Renal pelvis (tissue), 12 donors: ENCODE measurements at places on chromosomes 7 and 10. TPM values are rescaled to one million over a fixed set of nuclear protein-coding genes. Genes with fewer than 3 reads are reported as not detected.

ZMIZ1 gene
- 83.6 TPM for polyA plus RNA-seq

ZNF679 gene
- not detected for polyA plus RNA-seq

PRSS37 gene
- 0.81 TPM for polyA plus RNA-seq

CALHM1 gene
- polyA plus RNA-seq, result 0.14 TPM

GIMAP5 gene
- 6.1 TPM for polyA plus RNA-seq

CUBN gene
- polyA plus RNA-seq, result 254 TPM

KIAA1549 gene
- 14.1 TPM for polyA plus RNA-seq

ATRNL1 gene
- 26.7 TPM for polyA plus RNA-seq

RPP38 gene
- 31.4 TPM for polyA plus RNA-seq
